ENCODE measurements at places on chromosomes 1 and 21. TPM values are rescaled to one million over a fixed set of nuclear protein-coding genes. Genes with fewer than 3 reads are reported as not detected.
A peak's percentile ranks its signal among the peaks of the same experiment; 100 is the strongest.

FAM163A gene
- total RNA-seq = 0.21 TPM

FAM20B gene
- total RNA-seq = 42.2 TPM

MED8 gene
- 26.0 TPM for total RNA-seq

C8B gene
- not detected for total RNA-seq

DNA sequence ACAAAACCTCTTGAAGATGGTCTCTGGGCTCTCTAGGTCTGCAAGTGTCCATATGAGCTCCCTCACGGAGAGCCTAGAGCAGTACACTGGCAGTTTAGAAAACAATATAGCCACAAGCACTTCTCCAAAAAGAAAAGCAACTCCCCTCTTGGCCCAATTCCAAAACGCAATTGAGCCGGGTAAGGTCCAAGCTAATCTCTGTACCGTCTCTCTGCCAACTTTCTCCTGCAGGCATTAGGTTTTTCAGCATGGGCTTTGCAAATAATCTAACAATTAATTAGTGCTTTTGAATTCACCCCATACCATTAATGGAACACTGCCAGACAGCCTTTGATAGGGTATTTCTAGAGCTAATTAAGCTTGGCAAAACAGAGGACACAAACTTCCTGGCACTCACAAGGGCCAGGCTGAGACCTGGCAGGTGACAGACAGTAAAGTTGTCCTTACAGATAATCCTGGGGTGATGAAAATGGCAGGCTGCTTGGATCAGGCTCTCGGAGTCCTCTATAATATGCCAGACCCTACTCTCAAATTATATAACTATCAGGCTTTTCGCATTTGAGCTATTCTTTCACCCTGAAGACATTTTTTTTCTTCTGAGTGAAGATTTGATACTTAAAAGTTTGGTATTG is 39.8 kb downstream of the TGFBR3 start:
- DNase-seq = peak; percentile 96

- DNase-seq = peak; percentile 91
Measured at GRCh38 chr1:159177272-159177907, 6.0 kb downstream of the CADM3 start.

GRCh38 chr1:9909234-9910046 is 629 bp downstream of the CTNNBIP1 start:
- DNase-seq = peak; percentile 54

- DNase-seq = peak; percentile 75
Measured at GRCh38 chr1:182163821-182164223, 102.3 kb upstream of the ZNF648 start.

GRCh38 chr1:67566803-67567377 is 118.1 kb upstream of the GADD45A start:
- DNase-seq = peak; percentile 44

- DNase-seq = no peak
Measured at GRCh38 chr1:93569489-93569888, 112.1 kb downstream of the BCAR3 start.

DNA sequence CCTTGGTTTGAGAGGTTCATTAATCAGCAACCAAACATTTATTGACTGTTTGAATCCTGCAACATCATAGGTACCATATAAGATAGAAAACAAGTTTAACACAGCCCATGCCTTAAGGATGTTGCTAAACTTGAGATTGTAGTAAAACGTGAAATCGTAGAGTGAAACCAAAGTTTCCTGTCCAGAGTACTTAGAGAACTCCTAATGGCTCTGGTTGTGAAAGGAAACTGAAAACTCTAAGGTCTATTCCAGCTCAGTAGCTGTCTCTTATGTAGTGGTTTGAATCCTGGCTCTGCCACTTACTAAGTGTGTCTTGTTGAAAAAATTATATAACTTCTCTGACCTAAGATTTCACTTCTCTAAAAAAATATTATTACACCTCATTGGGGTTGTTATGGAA is 310.9 kb downstream of the NTNG1 start:
- no peak for DNase-seq

DNA sequence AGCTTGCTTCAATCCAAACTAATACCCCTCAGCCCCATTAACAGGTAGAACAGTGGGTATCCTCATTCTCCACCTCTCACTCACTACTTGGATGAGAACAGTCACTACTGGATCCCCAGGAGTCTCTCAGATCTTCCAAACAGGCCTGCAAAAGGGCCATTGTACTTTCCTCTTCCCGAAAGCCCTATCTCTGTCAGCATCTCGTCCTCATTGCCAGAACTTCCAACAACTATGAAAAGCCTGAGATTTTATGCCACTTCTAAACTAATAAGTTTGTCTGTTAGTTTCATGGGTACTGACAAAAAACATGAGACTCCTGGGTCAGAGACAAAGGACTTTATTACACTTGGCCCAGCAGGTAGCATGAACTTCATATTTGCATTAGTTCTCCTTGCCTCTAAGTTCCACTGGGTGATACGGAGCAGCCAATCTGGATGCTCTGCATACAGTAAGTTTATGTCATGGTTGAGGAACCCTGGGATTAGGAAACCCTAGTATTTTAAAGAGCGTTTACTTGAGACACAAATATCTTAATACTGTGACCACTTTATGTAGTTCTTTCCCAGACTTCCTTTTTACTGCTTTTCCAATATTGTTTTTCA is 38.1 kb downstream of the VANGL2 start:
- DNase-seq = no peak

DNA sequence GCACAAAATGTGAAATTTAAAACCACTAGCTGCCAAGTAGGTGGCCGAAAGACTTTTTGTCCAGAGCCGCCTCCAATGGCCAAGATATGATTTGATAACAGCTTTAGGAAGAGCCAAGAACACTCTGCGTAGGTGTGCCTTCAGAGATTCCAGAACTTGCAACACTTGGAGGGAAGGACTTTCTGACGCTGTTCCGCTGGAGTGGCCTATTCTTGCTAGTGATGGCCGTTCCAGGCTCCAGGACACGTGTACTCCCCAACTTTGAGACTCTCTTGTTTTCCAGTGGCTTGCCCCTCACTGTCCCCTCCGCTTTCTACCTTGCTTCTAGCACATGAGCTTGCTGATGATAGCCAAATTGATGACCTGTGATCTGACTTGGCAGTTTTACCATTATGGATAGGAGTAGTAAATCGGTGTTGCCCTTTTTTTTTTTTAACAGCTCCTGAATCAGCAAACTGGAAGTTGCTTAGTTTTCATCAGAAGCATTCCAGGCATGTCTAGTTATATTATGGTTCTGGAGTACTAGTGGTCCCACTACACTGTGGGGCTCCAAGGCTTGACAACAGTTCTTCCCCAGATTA is 1.0 kb downstream of the PRDX6 start:
- DNase-seq = peak; percentile 75

Measured in tongue (tissue), 3 donors.